ENCODE measurements at places on chromosomes 13 and 19.

- H3K27ac ChIP-seq: no peak overlapping the region
- no peak overlapping the region for H3K4me3 ChIP-seq
- no peaks in the 10 kb centered on the region for H3K27me3 ChIP-seq
- H3K36me3 ChIP-seq: no peaks in the 10 kb centered on the region
Measured at GRCh38 chr13:27461940-27462584, 11.7 kb upstream of the MTIF3 start.

DNA sequence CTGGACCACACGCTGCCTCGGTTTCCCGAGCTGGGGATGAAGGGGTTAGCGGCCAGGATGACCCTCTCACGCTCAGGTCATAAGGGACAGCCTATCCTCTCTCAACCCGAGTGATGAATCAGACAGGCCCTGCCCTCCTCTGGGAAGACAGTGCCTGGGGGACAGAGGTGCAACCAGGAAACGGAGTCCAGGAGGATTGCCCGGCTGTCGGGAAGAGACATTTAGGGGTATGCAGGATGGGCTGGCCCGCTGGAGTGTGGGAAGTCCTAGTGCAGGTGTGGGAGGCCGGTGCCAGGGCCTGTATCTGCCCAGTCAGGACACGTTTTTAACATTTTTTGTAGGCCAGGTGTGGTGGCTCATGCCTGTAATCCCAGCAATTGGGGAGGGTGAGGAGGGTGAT, 8.3 kb downstream of the LSM7 start:
- peaks cover 14% of the 10 kb centered on the region for H3K36me3 ChIP-seq
- DNase-seq: no peak
- no peaks in the 10 kb centered on the region for H3K4me1 ChIP-seq
- H3K4me3 ChIP-seq: no peak overlapping the region
- H3K27me3 ChIP-seq: no peaks in the 10 kb centered on the region

GRCh38 chr13:34164582-34164981, 346.6 kb downstream of the RFC3 start:
- peak; percentile 52 for DNase-seq
- peaks cover 15% of the 10 kb centered on the region for H3K36me3 ChIP-seq
- H3K4me1 ChIP-seq: peaks cover 56% of the 10 kb centered on the region
- H3K4me3 ChIP-seq: peak overlapping the region; percentile 42

GRCh38 chr13:109412283-109412901, 374.0 kb downstream of the IRS2 start:
- H3K27me3 ChIP-seq: no peaks in the 10 kb centered on the region
- no peak overlapping the region for H3K4me3 ChIP-seq
- H3K27ac ChIP-seq: no peak overlapping the region
- peak; percentile 0 for DNase-seq
- H3K4me1 ChIP-seq: peaks cover 7% of the 10 kb centered on the region
- H3K36me3 ChIP-seq: no peaks in the 10 kb centered on the region

- H3K27ac ChIP-seq: peak overlapping the region; percentile 48
- H3K36me3 ChIP-seq: peaks cover 9% of the 10 kb centered on the region
- no peaks in the 10 kb centered on the region for H3K27me3 ChIP-seq
Measured at GRCh38 chr19:11693505-11694499, 44.9 kb downstream of the ZNF823 start.
